ENCODE measurements at places on chromosomes 13 and 19.
A peak's percentile ranks its signal among the peaks of the same experiment; 100 is the strongest.

- no peak for DNase-seq
Observed at GRCh38 chr13:49838989-49839388, 46.5 kb upstream of the KPNA3 start.

GRCh38 chr13:21065686-21066085 lies 4.3 kb upstream of the LATS2 start:
- DNase-seq = no peak

DNA sequence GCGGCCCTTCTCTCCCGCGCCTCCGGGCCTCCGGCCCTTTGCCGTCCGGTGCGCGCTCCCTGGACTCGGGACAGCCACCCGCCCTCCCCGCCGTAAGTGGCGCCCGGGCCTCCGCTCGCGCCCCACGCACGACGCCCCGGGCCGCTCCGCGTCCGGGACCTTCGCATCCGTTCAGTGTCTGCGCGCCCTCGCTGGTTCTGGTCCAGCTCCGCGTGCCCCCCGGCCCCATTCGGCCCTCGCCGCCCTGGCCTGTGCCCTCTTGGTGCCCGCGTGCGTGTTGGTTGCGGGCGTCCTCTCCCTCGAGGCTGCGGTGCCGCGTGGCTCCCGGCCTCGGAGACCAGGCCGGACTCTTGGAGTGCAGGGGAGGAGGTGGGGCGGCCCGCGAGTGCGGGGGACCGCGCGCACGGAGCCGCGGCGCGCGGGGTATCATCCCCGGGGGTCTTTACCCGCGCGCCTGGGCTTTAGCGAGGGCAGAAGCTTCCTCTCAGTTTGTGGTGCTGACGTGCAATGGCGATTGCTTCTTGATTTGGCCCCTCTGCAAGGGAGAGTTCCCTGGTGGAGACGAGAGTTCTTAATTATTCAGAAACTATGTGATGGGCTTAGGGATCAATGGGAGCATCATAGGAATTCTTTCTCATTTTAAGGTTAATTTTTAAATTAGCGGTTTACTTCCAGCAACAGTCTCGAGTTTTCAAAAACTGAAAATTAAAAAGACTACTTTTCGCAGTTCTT lies 757 bp downstream of the WASF3 start:
- no peak for DNase-seq

DNA sequence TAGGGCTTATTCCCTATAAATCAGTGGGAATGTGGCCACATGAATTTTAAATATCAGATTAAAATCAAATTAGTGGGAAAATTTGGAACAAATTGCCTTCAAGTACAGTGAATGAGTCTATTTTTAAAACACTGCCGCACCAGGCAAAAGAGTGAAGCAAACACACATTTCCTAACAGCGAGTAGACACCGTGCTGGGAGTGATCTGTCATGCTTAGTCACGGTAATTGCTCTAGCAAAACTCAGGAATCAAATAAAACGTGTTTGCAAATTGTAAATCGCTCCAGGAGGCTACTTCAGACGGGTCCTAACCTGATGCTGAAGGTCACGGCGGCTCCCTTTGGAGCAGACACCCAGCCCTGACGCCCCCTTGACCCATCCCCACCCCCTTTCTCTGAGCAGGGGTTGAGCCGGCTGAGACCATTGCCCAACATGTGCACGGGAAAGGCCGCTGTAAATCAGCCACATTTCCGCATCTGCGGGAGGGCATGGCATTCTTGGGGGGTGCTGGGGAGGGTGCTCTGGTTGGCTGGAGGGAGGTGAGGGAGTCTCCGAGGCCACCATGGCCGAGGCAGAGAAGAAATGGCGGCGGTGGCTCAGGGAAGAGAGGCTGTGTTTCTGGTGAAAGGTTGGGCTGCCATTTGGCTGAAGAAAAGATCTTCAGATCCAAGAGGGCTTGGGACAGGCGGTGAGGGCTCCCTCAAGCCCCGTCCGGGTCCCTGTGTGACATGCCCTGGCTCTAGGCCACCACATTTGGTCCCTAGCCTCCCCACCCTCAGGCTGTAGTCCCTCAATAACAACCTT lies 8.9 kb downstream of the CEBPA start:
- DNase-seq = peak; percentile 39

GRCh38 chr19:42440357-42441048 lies 2.2 kb downstream of the CXCL17 start:
- DNase-seq = peak; percentile 46

DNA sequence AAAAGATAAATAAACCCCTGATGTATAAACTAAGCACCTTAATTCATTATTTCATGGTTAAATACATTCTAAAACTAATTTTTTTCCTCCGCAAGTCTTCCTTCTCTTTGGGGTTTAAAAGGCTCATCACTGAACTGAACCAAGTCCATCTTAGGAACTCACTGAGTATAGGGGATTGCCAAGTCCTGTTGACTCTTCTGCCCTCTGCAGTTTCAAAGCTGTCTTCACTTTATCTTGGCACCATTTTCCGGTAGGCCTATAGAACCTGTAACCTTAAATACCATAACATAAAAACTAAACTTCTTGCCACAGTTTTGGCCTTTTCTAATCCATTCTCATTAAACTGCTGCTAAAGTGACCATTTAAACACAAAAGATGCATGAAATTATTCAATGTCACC lies 66.5 kb upstream of the USPL1 start:
- DNase-seq = no peak

DNA sequence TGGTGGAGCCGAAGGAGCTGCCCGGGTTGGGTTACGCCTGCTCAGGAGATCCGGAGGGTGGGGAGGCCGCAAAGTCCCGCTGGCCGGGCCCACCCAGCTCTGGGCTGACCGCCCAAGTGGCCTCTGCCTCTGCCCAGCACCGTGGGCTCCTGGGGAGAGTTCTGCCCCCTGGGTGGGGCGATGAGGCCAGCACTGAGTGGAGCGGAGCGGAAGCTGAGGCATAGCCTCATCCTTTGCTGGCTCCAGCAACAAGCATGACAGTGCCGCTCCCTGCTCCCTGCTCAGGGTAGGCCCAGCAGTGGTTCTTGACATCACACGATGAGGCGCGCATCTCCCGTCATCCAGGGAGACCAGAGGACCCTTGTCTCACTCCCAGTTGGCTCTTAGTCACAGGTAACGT lies 22.5 kb downstream of the CCDC8 start:
- DNase-seq = no peak

- DNase-seq = no peak
Observed at GRCh38 chr13:41765020-41765419, 195.9 kb downstream of the VWA8 start.

DNA sequence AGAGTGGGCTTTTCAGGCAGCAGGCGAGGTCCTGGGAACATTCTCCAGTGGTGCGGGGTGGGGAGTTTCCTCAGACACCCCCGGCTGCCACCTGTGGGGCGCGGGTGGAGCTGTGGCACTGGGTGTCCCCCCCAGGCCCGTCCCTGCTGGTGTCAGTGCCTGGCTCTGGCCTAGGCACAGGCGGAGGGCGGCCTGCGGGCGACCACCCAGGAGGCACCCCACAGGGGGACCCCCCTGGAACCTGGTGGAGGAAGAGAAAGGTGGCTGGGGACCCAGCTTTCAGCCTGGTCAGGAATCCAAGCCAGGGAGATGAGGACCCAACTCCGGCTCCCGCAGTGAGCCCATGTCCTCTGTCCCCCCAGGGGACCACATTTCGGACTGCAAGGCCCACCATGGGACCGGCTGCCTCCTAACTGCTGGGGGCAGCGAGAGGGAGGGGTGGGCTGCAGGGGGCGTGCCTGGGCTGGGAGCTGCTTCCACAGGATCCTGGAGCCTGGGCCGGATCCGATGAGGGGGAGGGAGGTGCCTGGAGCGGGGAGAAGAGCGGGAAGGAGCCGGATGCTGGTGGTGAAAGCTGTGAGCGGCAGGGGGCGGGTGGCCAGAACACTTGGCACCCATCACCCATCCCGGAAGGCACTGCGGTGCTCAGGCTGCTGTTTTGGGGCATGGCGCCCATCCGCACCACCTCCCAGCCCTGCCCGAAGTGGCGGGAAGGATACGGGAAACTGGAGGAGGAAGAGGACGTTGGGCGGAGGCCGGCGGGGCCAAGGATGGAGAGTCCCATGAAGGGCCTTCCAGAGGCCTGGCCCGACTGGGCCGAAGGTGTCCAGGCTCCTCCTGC lies 5.5 kb upstream of the CTXN1 start:
- no peak for DNase-seq

GRCh38 chr13:113158946-113159345 lies 498 bp downstream of the PROZ start:
- DNase-seq = no peak

DNA sequence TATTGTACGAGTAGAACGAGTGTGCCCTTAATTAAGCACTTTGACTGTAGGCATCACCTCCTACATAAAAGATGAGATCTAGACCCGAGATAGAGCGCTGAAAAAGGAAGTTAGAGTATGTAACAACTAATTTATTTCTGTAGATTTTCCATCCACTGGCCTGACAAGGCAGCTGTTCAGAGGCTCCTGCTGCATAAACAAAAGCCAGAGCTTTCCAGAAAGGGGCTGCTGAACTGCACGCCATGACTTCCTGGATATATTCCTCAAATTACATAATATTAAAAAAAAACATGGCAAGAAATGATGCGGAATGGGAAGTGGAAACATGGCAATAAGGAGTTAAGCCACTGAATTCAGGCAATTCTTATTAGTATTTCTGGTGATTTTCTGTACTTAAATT lies 89.7 kb downstream of the AKAP11 start:
- DNase-seq = no peak

DNA sequence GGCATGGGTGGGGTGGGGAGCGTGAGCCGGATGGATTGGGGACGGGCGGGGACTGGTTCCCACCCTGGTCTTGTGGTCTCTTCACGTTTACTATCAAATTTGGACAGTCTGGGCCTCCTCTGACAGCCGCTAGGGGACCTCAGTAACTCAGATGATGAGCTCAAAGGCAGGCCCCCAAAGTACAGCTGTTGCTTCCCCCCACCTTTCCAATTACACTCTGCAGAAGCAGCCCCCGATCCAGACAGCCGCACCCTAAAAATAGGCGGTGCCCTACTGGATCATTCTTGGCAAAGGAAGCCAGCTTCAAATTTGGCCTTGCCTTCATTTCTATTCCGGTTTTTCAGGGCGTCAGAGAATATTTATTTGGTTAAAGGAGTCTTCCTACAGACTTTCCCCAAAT lies 1.9 kb upstream of the FOXO1 start:
- no peak for DNase-seq

DNA sequence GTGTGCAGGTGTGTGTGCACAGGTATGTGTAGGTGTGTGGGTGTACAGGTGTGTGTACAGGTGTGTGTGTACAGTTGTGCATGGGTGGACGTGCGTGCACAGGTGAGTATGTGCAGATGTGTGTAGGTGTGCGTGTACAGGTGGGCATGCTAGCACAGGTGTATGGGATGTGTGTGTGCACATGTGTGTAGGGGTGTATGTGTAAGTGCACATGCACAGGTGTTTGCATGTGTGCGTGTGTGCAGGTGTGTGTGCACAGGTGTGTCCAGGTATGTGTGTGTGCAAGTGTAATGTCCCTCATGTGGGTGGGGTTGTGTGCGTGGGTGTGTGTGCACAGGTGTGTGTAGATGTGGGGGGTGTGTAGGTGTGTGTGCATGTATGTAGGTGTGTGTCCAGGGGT lies 27.5 kb upstream of the TFDP1 start:
- no peak for DNase-seq

GRCh38 chr13:76570510-76570971 lies 315.7 kb downstream of the KCTD12 start:
- DNase-seq = no peak

- no peak for DNase-seq
Observed at GRCh38 chr13:111895896-111896821, 170.8 kb upstream of the SOX1 start.

DNA sequence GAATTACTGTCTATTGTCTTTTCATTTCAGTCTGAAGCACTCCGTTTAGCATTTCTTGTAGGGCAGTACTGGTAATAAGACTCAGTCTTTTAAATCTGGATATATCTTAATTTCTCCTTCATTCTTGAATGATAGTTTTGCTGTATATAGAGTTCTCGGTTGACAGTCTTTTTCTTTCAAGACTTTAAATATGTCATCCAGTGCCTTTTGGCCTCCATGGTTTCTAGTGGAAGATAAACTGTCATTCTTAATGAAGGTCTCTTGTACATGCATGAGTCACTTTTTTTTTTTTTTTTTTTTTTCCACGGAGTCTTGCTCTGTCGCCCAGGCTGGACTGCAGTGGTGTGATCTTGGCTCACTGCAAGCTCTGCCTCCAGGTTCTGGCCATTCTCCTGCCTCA lies 27.2 kb upstream of the ZDHHC20 start:
- no peak for DNase-seq

- DNase-seq = peak; percentile 71
Observed at GRCh38 chr19:13154911-13155471, 4.8 kb downstream of the IER2 start.

GRCh38 chr19:29700498-29700897 lies 14.6 kb downstream of the C19orf12 start:
- DNase-seq = no peak

DNA sequence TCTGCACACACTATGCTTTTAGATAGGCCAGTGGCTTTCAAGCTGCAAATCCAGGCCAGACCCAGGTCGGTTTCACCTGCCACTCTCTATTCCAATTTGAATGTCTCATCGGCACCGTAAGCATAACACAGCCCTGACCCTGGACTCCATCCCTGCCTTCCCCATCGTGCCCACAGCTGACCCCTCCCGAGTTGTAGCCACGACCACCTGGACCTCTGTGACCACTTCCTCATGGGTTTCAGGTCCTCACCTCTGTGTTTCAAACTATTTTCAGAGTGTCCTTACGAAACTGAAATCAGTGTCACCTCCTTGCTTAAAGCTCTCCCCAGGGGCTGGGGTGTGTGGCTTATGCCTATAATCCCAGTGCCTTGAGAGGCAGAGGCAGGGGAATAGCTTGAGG lies 9.0 kb upstream of the HSH2D start:
- DNase-seq = no peak
